NCI-H69 (cell line): ENCODE measurements at places on chromosomes 3 and 15.

DNA sequence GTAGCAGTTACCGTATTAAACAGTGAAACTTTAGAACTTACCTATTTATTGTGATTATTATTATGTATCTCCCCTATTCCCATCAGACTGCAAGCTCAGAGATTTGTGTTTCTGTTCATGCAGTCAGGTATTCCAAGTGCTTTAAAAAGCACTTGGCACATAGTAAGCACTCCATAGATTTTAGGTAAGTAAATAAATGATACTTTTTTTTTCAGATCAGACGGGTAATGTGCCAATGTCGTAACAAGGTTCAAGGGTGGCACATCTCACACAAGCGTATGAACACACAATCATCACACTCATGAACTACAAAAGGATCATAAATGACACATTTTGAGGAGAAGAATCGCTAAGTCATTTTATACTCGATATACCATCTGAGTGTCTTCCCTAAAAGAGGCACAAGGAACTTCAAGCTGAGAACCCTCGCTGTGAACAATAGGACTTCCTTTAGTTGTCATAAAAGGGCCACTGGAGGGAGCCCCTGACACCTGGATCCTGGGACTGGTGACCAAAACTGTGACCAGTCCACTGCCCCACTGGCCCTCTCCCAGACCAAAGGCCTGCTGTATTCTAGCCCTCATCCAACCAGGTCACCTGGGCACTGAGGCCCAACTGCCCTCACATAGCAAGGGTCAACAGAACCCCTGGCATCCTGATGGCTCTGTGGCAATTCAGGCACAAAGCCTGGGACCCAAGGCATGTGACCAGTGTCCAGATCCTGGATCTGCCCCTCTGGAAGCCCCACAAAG is 32.1 kb downstream of the KIF9 start:
- DNase-seq = no peak

GRCh38 chr3:151213881-151214280 is 10.9 kb upstream of the GPR171 start:
- DNase-seq = no peak

DNA sequence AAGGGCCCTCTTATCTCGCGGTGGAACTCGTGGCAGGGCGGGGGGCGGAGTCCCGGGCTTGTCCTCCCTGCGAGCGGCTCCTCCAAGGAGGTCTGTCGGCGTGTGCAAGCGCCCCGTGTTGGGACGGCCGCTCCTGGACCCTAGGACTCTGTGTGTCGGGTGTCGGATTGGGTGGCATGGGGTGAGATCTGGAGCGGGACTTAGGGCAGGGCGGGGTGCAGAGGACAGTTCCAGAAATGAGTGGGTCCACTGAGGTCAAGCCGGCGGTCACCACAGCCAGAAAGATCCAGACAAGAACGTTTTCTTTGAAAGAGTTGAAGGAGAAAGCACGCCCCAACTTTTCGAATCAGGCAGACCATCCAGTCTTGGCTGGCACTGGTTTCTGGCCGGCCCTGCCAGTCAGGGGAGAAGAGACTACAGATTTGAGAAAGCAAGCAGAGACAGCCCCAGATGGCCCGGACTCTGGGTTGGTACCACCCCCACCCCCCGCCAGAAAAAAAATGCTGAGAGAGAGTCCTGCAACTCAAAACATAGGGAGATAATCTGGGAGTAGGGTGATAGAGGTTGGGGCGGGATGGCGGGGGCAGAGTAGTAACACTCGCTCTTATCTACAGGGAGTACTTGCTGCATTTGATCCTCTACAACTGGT is 784 bp upstream of the CISH start:
- no peak for DNase-seq

GRCh38 chr3:122230174-122230573 is 46.7 kb downstream of the CASR start:
- DNase-seq = no peak

DNA sequence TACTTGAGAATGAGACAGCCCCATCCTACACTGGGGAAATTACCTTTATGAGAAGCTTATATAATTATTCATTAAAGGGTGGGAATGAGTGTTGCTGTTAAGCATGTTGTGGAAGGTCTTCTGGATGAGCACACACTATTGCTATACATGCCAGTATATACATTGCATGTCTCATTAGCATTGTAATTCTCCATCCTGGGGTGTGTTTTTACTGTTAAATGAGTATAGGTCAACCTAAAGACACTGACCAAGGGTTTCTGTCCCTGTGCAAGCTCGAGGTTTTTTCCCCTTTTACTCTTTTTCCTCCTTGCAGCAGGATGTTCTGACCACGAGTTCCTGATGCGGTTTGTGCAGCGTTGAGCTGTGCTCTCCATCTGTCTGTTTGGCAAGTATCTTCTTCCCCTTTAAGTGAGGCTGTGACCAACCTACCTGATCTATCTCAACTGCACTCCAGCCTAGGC is 7.2 kb upstream of the IVD start:
- DNase-seq = no peak

DNA sequence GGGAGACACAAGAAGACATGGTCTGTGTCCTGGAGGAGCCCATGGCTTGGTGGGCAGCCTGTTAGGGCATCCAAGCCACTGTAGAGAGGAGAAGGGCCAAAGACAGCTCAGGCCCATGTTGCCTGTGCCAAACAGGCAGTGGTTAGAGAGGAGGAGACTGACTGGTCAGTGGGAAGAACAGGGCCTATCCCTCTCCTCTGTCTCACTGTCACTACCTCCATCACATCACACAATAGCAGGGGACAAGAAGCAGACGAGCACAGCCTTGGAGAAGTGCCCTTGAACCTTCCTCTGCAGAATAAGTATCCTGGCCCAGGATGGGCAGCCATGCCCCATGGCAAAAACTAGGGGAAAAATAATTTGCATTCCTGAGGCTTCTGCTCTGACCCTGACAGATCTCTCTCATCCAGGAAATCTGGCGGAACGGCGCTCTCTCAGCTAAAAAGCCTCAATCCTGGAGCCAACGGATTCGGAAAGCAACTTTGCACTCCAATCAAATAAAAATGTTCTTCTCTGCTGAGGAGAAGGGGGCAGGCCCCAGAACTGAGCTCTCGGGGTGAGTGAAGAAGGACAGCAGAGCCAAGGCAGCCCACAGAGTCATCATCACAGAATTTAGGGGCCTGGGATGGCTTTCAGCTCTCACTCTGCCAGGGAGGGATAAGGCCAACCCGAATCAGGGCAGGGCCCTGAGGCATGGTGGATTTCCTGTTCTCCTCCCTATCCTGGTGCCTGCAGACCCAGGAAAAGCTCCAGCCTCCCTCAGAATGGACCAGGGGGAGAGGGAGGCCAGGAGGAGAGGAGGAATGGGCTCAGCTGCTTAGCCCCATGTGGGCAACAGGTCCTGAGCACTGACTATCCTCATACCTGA is 1.6 kb downstream of the SHF start:
- peak; percentile 40 for DNase-seq

- no peak for DNase-seq
Observed at GRCh38 chr15:63899193-63899592, 65.4 kb upstream of the HERC1 start.

- no peak for DNase-seq
Observed at GRCh38 chr3:190043741-190044140, 77.0 kb downstream of the P3H2 start.

- DNase-seq = no peak
Observed at GRCh38 chr3:131561511-131561910, 58.7 kb upstream of the MRPL3 start.

GRCh38 chr3:24519368-24520100 is 24.9 kb upstream of the THRB start:
- DNase-seq = peak; percentile 42

DNA sequence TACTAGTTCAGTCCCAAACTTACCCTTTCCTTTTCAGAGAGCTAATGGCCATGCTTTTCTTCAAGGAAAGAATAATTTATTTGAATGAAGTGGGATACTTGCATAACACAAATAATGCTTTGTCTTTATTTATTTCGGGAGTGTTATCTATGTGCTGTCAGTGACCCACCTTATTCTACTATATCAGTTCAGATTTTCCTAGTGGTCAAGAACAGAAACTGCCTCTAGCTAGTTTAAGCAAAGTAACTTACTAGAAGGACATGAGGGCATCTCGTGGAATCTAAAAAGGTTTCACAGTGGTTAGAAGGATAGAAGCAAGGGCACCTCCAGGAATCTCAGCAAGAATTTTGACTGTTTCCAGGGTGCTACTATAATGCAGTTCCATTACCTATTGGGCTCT is 3.8 kb upstream of the TIMMDC1 start:
- no peak for DNase-seq

GRCh38 chr15:41923401-41923997 is 29.6 kb upstream of the SPTBN5 start:
- DNase-seq = no peak

- no peak for DNase-seq
Observed at GRCh38 chr15:86538141-86538540, 458.5 kb downstream of the AGBL1 start.

DNA sequence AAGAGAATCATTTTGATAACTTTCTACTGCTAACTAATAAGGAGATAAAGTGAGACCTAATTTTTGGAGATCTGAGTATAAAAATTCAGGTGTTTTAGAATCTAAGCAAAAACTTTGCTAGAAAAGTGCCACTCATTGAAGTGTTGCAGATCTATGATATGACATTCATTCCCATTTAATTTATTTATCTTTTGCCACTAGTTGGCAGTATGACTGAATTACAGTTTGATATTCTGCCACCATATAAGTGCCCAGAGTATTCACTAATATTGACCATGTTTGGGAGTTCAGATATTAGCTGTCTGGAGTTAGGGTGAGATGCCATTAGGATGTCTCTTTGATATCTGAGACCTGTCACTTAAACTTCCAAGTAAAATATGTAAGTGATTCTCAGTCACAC is 251.3 kb upstream of the GBE1 start:
- DNase-seq = no peak

- peak; percentile 12 for DNase-seq
Observed at GRCh38 chr3:126857928-126858327, 125.0 kb upstream of the PLXNA1 start.

DNA sequence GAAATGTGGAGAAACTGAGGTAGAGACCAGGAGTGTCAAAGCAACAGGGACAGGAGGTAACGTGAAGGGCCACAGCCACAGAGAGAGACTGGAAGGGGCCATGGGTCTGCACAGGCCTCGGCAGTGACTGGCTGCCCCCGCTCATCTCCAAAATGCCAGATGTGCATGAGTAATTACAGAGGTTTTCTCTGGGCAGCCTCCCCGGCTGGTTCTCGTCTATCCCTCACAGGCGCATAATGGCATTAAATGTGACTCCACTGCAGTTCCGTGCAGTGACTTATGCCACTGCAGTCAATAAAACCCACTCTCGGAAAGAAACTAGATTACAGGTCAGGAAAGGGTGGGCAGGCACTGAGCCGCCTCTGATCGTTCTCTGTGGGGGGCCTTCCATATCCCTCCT is 74.7 kb downstream of the WDR76 start:
- no peak for DNase-seq

DNA sequence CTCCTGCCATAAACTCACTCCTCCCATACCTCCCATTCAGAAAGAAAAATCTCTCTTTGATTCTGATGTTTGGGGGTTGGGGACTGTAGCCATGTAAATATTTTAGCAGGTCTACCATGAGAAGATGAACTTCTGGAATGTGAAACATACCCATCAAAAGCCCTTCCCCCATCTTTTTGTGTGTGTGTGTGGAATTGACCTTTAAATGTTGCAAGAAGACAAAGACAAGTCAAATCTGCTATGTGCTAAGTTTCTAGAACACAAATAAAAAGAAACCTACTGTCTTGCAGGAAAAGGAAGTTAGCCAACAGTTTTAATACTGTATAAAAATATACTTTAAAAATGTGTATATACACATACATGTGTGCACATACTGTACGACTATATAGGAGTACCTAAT is 29.7 kb upstream of the USP50 start:
- no peak for DNase-seq

DNA sequence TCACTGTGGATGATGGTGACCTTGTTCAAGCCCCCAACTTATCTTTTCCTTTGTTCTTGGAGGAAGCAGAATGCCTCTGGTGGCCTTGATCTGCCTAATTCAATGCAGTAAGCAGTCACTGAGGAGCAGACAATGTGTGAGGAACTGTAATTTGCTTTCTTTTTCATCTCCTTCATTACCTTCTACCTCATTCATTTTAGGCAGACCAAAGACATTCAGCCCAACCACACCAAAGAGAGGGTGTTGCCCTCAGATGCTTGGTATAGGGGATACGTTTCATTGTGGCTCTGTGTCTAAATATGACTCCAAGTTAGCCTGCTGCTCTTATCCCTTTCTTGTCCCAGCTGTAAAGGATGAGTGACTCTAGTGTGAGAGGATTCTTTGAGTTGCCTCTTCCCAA is 15.3 kb downstream of the EXOSC7 start:
- no peak for DNase-seq

DNA sequence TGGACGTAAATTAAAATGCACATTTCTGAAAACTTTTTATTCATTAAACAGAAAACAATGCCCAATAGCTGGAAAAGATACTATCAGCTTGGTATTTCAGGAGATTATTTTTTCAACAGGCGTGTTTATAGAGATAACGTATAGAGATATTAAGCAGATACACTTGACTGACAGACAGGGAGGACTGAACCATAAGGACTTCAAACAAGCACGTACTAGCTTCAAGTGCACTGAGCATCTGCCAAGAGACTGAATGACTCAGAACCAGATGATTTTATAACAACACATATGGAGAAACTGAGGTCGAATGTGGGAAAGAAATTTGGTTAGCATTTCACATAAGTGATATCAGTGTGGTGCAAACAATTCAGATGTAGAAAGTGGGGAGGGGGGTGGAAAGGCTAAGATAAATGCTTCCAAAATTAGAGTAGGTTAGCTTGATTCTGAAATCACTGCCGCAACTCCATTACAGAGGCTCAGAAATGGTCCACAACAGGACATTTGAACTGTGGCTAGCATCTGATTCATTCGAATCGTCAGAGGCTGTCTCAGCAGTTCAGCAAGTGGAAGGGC is 103.5 kb downstream of the SEMA6D start:
- DNase-seq = no peak

DNA sequence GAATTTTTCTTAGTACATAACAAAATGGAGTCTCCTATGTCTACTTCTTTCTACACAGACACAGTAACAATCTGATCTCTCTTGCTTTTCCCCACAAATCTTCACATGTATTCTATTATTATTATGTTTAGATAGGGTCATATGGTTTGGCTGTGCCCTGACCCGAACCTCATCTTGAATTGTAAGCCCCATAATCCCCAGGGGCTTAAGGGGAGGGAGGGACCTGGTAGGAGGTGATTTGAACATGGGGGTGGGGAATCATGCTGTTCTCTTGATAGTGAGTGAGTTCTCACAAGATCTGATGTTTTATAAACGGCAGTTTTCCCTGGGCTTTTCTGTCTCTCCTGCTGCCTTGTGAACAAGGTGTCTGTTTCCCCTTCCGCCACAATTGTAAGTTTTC is 86.7 kb upstream of the SELENOK start:
- DNase-seq = no peak

GRCh38 chr3:113214917-113215595 is 3.7 kb downstream of the BOC start:
- no peak for DNase-seq

GRCh38 chr15:48578965-48579364 is 66.5 kb downstream of the FBN1 start:
- no peak for DNase-seq

GRCh38 chr3:32376115-32376514 is 15.5 kb upstream of the CMTM7 start:
- DNase-seq = no peak
